ENCODE measurements at places on chromosomes 4 and X.
A peak's percentile ranks its signal among the peaks of the same experiment; 100 is the strongest.

GRCh38 chr4:86132468-86132867, 227.4 kb downstream of the MAPK10 start:
- no peak for DNase-seq

- no peak for DNase-seq
Measured at GRCh38 chr4:181661923-181662322, 581.3 kb upstream of the TENM3 start.

- no peak for DNase-seq
Measured at GRCh38 chr4:89733946-89734345, 103.0 kb downstream of the SNCA start.

GRCh38 chr4:104896660-104897645, 249.7 kb upstream of the TET2 start:
- DNase-seq, result peak; percentile 8

GRCh38 chr4:87566276-87566675, 37.1 kb upstream of the SPARCL1 start:
- DNase-seq, result no peak

GRCh38 chr4:122458625-122459024, 2.1 kb upstream of the IL2 start:
- peak; percentile 70 for DNase-seq

DNA sequence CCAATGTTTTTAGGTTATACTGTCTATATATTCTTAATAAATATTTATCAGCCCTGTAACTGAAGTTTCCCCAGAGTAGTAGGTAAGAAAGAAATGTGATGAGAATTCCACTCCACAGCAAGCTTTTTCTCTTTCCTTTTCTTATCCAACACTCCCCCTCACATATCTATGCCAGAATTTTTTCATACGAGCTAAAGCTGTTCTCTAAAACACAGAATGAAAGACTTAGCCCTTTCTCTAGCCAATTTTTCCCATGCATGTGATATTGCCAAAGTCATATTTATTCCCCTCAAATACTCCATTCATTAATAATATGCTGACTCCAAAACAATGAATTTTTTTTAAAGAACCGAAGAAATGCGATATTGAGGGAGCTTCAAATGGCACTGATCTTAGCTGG, 32.3 kb downstream of the VEGFC start:
- DNase-seq, result no peak

DNA sequence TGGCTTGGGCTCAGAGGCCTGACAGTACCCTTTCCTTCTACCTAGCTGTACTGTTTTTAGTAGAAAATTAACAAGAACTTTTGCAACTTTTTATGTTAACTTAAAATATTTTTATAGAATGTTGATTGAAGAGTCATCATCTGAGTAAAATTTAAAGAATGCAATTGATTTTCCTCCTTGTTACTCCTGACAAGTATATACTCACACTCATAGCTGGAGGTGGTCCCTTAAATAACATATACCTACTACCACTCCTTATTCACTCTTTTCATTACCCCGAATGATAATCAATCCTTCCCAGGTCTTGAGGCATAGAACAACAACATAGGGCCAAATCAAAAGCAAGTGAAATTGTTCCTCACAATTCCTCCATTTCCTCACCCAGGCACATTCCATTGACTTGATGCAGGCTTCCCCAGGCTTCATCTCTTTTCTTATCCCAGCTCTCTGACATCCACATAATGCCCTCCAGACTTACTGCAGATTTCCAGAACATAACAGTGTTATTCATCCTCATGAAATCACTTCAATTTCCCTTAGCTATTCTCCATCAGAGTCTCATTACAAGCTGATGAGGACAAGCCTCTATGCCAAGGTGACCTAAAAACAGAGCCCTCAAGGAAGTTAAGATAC, 73.2 kb upstream of the ANXA10 start:
- DNase-seq, result no peak

- DNase-seq, result no peak
Measured at GRCh38 chr4:154591890-154592289, 1.3 kb upstream of the FGA start.

DNA sequence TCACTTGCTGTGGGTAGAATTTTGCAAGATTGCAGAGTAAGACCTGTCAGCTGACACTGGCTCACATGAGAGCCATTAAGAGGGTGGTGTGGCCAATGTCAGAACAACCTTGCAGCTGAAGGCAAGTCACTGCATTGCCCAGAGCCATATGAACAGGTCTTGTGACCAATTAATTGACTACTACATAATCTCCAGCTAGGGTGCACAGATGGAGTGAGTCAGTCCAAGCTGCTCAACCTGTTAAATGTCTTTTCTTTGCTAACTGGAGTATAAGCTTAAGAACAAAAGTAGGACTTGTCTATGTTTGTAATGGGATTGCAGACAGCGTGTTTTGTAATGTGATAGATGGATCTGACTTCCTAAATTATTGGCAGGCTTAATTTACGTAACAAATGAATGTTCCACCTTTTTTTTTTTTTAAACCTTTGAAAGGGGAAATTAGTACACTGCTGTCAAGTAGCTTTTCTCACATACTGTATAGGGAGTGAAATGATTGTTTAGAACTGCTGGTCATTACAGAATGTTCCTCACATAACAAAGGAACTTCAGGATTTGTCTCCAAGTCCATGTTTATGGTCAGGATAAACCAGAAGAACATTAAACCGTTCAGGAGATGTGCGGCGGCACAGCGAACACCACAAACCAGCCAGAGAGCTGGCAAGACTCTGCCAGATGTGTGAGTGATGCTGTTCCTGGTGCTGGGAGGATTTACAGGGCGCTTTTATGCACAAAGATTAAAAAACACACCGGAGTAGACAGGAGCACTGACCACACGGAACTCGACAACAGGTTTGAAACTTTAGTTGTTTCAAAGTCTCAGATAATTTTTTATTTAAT, 37.0 kb downstream of the FNIP2 start:
- no peak for DNase-seq

DNA sequence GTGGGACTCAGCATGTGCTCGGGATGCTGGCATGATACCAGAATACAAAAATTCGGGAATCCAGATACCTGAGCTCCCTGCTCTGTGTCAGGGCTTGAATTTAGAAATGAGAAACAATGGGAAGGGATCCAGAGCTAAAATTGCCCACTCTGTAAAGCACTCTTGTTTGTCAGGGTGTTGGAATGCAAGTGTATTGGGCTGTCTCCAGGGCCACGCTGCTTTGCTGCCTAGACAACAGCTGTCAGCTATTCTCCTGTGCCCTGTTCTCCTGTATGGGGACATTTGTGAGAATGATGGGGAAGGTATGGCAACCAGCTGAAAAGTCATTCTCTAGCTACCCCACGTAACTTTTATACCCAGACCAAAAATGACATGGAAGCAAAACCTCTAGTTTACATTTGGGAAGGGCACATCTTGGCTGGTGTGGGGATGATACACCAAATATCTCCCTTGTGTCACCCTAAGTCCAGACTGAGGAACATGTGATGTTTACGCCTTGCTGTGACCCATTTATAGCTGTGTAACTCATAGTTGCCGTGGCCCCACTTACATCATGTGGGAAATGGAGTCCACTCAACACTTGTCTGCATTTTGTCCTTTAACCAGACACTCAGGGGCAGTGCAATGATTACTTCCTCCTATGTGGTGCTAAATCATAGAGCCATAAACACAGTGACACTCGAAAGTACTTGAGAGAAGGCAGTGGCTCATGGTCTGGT, 46.6 kb downstream of the SMPX start:
- DNase-seq, result no peak

- no peak for DNase-seq
Measured at GRCh38 chrX:68261060-68261672, 172.1 kb downstream of the OPHN1 start.

GRCh38 chr4:153204728-153205648, 745 bp downstream of the TRIM2 start:
- peak; percentile 46 for DNase-seq

DNA sequence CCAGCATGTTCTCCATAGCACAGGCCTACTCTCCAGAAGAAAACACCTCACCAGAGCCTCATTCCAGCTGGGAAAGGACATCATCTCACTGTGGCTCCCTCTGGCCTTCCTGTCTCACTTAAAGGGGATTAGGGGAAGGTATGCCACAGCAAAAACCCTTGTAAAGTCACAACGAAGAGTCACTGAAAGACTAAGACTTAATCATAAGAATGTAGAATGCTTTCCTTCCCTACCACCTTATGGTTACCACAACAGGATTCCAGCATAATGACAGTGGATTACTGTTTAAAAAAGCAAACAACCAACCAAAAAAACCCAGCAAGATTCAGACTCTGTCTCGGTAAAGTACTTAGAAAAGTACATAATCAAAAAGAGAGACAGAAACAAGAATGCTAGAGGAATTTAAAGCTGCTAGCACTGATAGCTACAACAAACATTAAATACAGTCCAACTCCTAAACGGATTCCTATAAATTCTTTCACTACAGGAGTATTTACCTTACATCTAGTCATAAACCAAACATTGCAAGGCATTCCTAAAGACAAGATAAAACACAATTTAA, 75.1 kb downstream of the BANK1 start:
- no peak for DNase-seq
